ENCODE measurements at places on chromosomes 11 and 22. TPM values are rescaled to one million over a fixed set of nuclear protein-coding genes. Genes with fewer than 3 reads are reported as not detected.

Gene EFCAB6
- polyA plus RNA-seq, result 0.41 TPM

DNA sequence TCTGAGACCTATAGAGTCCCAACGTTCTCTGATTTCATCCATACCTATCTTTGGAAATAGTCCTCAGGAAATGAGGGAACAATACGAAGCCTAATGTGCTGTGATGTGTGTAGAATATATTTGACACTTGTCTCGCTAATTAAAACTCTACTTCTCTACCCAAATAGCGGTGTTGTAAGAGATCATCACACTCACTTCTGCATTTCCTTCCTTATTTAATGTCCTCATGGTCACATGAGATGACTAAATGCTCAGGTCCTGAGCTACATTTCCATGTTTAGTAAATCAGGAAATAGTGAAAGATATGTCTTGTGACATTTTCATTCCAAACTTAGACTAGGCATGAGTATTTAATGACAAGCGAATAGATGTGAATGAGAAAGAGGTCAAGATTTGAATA is 112.3 kb downstream of the MAML2 start:
- H3K27me3 ChIP-seq, result no peaks in the 10 kb centered on the region
- H3K4me1 ChIP-seq, result peaks cover 52% of the 10 kb centered on the region
- peak overlapping the region; percentile 98 for H3K27ac ChIP-seq
- no peak overlapping the region for H3K4me3 ChIP-seq
- DNase-seq, result no peak

GRCh38 chr11:73614591-73614990 is 16.7 kb upstream of the FAM168A start:
- H3K27me3 ChIP-seq, result no peaks in the 10 kb centered on the region
- no peak overlapping the region for H3K4me3 ChIP-seq
- no peak overlapping the region for H3K27ac ChIP-seq
- H3K4me1 ChIP-seq, result no peaks in the 10 kb centered on the region
- no peaks in the 10 kb centered on the region for H3K36me3 ChIP-seq

GRCh38 chr11:28463826-28464225 is 355.6 kb downstream of the METTL15 start:
- no peaks in the 10 kb centered on the region for H3K36me3 ChIP-seq
- DNase-seq, result no peak

DNA sequence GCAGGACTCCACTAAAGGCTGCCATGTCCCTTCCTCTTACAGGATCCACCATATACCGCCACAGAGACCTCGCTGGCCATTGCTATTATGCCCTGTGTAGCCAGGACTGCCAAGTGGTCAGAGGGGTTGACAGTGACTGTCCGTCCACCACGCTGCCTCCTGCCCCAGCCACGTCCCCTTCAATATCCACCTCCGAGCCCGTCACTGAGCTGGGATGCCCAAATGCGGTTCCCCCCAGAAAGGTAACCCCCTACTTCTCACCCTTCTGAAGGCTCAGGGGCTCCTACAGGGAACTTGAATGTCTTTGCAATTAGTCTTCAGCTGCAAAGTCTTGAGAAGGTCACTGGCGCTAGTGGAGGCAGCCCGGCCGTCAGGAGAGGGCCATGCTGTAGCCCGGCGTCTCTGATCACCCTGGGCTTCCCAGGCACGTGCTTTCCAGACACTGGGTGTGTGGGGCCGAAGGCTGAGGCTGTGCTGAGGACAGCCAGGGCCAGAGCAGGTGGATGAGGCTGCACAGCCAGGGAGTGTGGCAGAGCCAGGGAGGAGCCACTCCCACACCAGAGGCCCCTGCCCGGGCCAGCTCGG is 30.0 kb upstream of the MUC5B start:
- H3K4me1 ChIP-seq, result no peaks in the 10 kb centered on the region
- no peaks in the 10 kb centered on the region for H3K27me3 ChIP-seq
- no peak overlapping the region for H3K27ac ChIP-seq
- no peak overlapping the region for H3K4me3 ChIP-seq

DNA sequence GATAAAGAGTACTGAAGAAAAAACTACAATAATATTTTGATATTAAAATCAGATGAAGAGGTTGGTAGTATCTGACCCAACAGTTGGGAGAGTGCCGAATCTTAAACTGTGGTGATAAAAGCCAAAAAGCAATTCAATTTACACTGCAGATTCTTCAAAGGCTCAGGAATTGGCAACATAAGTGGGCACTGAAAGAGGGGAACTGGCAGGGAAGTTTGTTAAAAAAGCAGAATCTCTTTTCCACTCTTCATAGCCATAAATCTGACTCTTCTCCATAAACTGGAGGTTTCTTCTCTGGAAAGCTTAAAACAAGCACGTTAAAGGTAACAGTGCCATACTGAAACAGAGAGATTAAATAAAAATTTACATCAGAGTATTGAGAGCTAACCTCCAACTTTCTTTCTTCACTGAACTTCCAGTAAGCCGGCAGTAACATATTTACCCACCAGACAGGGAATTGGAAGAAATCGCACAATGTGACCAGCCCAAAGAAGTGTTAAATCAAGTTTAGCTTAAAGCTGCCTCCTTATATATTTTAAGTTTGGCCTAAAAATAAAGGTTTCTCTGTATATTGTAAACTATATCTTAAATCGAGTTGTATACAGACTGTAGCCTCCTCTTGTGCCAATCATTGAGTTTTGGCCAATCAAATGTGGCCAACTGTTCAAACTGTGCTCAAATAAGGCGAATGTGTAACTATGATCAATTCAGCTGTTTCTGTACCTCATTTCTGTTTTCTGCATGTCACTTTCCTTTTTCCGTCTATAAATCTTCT is 358.3 kb downstream of the NXPE2 start:
- DNase-seq, result no peak
- no peak overlapping the region for H3K4me3 ChIP-seq
- H3K4me1 ChIP-seq, result no peaks in the 10 kb centered on the region
- no peaks in the 10 kb centered on the region for H3K27me3 ChIP-seq
- H3K27ac ChIP-seq, result no peak overlapping the region

GRCh38 chr22:42792909-42793847 is 63.9 kb downstream of the ARFGAP3 start:
- no peak overlapping the region for H3K4me3 ChIP-seq
- peaks cover 4% of the 10 kb centered on the region for H3K36me3 ChIP-seq
- DNase-seq, result no peak
- no peaks in the 10 kb centered on the region for H3K27me3 ChIP-seq

Gene IPO7
- 34.8 TPM for polyA plus RNA-seq

Gene NCAM1
- polyA plus RNA-seq, result 20.7 TPM

GRCh38 chr11:130865091-130865773 is 51.0 kb downstream of the SNX19 start:
- H3K4me1 ChIP-seq, result peaks cover 2% of the 10 kb centered on the region
- H3K27me3 ChIP-seq, result no peaks in the 10 kb centered on the region
- H3K4me3 ChIP-seq, result no peak overlapping the region
- no peak for DNase-seq

GRCh38 chr11:104582431-104582830 is 315.8 kb downstream of the CASP12 start:
- no peak for DNase-seq
- peaks cover 12% of the 10 kb centered on the region for H3K4me1 ChIP-seq
- H3K4me3 ChIP-seq, result no peak overlapping the region
- H3K36me3 ChIP-seq, result no peaks in the 10 kb centered on the region

DNA sequence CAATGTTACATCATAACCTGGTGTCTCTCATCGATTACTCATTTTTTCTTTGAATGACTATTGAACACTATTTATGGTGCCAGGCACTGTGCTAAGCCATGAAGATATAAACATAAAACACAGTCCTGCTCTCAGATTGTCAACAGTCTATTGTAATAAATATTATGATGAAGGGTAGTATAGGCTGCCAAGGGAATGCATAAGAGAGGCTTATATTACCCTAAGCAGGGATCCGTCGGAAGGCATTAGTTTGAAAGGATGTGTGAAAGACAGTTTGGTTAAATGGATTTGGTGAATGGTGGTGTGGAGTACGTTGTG is 7.2 kb upstream of the CCDC90B start:
- no peak for DNase-seq
- no peak overlapping the region for H3K27ac ChIP-seq
- H3K4me1 ChIP-seq, result no peaks in the 10 kb centered on the region
- H3K36me3 ChIP-seq, result no peaks in the 10 kb centered on the region

DNA sequence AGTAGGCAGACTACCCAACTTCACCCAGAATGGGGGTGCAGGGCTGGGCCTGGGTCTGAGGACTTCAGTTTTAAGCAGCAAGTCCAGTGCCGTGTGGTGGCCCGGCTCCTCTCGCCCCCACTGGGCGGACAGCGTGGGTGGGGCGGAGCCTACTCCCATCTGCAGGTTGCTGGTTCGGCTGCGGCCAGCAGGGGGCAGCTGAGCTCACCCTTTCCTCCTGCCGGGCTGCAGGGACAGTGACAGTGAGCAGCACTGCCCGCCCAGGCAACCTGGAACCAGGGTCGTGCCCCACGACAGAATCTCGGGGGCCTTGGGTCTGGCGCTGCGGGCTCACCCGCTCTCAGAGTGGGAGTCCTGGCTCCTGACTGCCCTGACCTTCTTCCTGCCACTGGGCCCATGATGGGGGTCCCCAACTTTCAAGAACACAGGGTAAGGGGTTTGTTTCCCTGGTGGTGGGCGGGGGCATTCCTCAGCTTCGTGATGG is 6.2 kb upstream of the NEAT1 start:
- H3K27ac ChIP-seq, result peak overlapping the region; percentile 100
- H3K4me1 ChIP-seq, result peaks cover 50% of the 10 kb centered on the region
- no peaks in the 10 kb centered on the region for H3K27me3 ChIP-seq
- DNase-seq, result peak; percentile 95
- no peaks in the 10 kb centered on the region for H3K36me3 ChIP-seq

Gene NAP1L4
- polyA plus RNA-seq, result 82.5 TPM

DNA sequence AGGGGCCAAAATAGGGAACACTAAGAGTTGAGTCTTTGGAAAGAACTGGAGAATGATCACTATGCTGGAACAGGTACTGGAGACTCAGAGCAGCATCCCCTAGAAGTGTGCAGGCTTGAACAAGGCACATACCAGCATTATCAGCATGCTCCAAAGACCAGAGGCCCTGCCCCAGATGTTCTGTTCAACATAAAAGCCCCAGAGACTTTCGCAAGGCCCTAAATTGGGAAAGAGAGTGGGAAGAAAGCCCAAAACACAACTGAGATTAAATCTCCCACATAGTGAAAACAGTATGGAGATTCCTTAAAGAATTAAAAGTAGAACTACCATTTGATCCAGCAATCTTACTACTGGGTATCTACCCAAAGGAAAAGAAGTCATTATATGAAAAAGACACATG is 9.4 kb downstream of the CNGA4 start:
- H3K4me1 ChIP-seq, result no peaks in the 10 kb centered on the region
- no peak overlapping the region for H3K27ac ChIP-seq
- DNase-seq, result no peak
- no peaks in the 10 kb centered on the region for H3K36me3 ChIP-seq
- no peak overlapping the region for H3K4me3 ChIP-seq

GRCh38 chr11:100716838-100717237 is 29.8 kb downstream of the ARHGAP42 start:
- no peaks in the 10 kb centered on the region for H3K27me3 ChIP-seq
- no peak overlapping the region for H3K27ac ChIP-seq
- H3K4me3 ChIP-seq, result no peak overlapping the region
- no peak for DNase-seq

GRCh38 chr22:37126882-37127281 is 17.4 kb upstream of the TMPRSS6 start:
- no peak overlapping the region for H3K27ac ChIP-seq
- no peak overlapping the region for H3K4me3 ChIP-seq
- DNase-seq, result peak; percentile 58
- H3K27me3 ChIP-seq, result no peaks in the 10 kb centered on the region
- no peaks in the 10 kb centered on the region for H3K36me3 ChIP-seq
- peaks cover 6% of the 10 kb centered on the region for H3K4me1 ChIP-seq

- no peaks in the 10 kb centered on the region for H3K36me3 ChIP-seq
- H3K4me1 ChIP-seq, result peaks cover 30% of the 10 kb centered on the region
- H3K4me3 ChIP-seq, result no peak overlapping the region
- peaks cover 100% of the 10 kb centered on the region for H3K27me3 ChIP-seq
- peak; percentile 36 for DNase-seq
- H3K27ac ChIP-seq, result no peak overlapping the region
These were observed 6.7 kb upstream of the PAX6 start for GRCh38 chr11:31817621-31818424.
